Stimulated activated naive B cell treated with anti-CD40 and anti-IgM and Interleukin-4, amounts not matched to agents 10 μg/mL and 1 μg/mL and 100 μg/mL, for 72 hours (primary cell): ENCODE measurements at places on chromosomes 4 and X.

DNA sequence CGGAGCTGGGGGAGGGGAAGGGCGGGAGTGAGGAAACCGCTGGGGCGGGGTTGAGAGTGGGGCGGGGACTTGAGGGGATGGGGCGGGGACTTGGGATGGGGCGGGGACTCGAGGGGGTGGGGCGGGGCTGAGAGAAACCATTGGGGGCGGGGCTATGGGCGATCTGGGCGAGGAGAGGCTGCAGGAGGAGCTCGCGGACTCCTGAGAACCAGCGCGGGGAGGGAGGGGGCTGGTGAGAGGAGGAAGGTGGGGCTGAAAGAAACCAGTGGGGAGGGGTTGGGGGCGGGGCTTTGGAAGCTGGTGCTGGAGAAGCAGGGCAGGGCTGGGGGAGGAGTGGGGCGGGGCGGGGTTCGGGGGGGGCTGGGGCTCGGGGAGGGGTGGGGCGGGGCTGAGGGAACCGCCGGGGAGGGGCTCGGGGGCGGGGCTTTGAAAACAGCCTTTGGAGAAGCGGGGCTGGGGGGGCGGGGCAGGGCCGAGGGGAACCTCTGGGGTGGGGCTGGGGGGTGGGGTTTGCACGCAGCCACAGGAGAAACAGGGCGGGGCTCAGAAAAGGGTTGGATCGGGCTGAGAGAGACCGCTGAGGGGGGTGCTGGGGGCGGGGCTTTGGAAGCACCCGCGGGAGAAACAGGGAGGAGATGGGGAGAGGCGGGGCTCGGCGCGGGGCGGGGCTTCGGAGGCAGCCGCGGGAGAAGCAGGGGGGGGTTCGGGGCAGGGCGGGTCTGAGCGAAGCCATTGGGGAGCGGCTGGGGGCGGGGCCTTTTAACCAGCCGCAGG is 777 bp upstream of the EOLA2 start:
- peak; percentile 82 for DNase-seq

GRCh38 chr4:103021120-103021519 is 1.6 kb upstream of the SLC9B1 start:
- no peak for DNase-seq

DNA sequence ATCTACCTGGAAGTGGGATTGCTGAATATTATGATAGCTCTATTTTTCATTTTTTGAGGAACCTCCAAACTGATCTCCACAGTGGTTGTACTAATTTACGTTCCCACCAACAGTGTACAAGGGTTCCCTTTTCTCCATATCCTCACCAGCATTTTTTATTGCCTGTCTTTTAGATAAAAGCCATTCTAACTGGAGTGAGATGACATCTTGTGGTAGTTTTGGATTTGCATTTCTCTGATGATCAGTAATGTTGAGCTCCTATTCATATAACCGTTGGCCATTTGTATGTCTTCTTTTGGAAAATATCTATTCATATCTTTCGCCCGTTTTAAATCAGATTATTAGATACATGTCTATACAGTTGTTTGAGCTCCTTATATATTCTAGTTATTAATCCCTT is 101.8 kb downstream of the RASGEF1B start:
- DNase-seq = no peak

DNA sequence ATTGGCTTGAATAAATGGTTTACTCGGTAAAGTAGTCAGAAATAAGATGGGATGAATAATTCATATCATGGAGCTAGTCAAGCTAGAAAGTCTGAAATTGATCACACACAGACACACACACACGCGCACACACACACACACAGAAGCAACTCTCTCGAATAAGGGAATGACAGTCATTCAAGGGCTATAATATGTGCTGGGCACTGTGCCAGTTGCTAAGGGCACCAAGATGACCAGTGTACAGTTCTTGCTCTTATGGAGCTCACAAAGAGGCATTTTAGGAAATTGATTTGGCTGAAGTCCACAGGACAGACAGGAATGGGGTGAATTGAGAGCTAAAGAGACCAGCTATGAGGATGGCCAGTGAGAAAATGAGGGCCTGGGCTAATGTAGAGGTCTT is 34.2 kb upstream of the SH3D19 start:
- no peak for DNase-seq

DNA sequence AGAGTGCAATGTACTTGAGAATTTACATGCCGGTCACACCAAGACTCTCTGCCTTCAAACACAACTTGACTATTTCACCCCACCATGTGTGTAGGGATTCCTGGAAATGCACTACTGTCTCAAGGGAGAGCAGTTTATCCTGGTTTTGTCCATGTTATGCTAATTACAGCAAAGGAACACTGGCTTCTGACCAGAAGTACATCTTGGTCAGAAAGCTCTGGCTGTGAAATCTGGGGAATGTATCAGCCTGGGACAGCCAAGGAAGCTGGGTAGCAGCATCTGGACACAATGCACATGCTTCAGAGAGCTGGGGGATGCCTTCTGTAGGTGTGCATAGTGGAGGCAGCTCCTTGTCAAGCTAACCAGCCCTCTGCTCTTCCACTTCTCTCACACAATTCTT is 1432.6 kb upstream of the TENM3 start:
- DNase-seq = no peak
